ENCODE measurements at places on chromosomes 3 and 15.

- no peak for DNase-seq
Measured at GRCh38 chr3:55903680-55904079, 416.6 kb upstream of the WNT5A start.

GRCh38 chr3:124592658-124593441 lies 137.4 kb upstream of the UMPS start:
- DNase-seq = peak; percentile 63

- DNase-seq = no peak
Measured at GRCh38 chr3:57530071-57530608, 14.0 kb downstream of the DNAH12 start.

GRCh38 chr3:178767581-178767980 lies 231.3 kb downstream of the KCNMB2 start:
- DNase-seq = peak; percentile 47

- no peak for DNase-seq
Measured at GRCh38 chr3:101816215-101817149, 32.8 kb upstream of the NFKBIZ start.

DNA sequence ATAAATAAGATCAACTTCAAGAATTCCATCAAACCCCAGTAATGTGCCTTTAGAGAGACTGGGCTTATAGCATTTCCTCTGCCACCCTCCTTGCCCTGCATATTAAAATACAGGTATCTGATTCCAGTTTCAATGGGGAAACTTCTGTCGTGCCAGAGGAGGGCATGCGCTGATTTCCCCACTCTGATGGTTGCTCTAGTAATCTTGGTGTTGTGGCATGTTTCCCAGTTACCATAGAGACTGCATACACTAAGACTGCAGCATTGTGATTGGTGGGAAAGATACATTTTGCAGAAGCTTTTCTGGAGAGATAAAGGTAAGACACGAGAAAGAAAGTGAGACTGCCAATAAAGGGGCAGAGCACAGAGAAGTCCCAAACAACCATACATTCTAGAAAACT lies 225.6 kb downstream of the TIGIT start:
- DNase-seq = no peak

DNA sequence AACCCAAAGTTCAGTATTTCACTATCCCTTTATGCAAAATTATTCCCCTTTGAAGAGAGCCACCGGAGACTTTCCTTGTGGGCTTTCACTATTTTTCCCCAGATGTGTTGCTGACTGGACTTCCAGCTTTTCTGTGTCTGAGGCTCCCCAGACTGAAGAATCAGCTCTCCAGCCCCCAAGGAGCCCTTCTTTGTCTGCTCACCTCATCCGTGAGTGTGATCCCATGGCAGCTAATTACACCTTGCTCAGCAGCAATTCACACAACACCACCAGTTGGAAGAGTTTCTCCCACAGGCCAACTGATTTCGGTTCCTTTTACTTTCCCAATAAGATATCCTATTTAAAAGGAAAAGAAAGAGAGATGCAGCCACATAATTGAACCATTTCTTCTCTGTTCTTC lies 249.5 kb upstream of the TRIM42 start:
- DNase-seq = no peak

DNA sequence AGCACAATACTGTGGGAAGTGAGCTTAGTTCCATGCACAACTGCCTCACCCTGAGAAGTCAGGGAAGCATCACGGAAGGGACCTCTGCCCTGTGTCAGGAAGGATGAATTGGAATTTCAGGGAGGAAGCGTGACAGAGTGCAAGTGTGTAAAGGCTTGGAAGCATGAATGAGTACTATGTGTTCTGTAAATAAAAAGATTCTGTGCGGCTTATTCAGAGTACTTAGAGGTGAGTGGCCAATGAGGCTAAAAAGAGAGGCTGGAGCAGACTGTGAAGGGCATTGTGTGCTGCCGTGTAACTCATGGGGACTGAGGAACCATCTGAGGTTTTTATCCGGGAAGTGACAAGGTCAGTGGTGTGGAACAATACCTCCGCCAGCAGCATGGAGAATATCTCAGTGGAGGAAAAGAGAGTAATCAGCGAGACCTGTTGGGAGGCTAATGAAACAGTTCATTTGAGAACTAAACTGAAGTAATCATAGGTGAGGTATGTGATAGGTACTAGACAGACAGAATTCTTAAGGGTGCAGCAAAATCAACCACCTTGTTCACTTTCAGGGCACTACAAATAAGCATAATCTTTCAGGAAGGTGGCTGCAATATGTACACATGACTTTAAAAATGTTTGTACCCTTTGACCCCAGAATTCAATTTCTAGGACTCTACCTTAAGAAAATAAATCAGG lies 64.9 kb upstream of the SPRED1 start:
- DNase-seq = no peak

GRCh38 chr3:65173841-65174240 lies 486.0 kb upstream of the ADAMTS9 start:
- DNase-seq = no peak

- peak; percentile 2 for DNase-seq
Measured at GRCh38 chr3:3798631-3799113, 559 bp upstream of the LRRN1 start.

GRCh38 chr3:128946411-128946810 lies 47.5 kb downstream of the CFAP92 start:
- no peak for DNase-seq

DNA sequence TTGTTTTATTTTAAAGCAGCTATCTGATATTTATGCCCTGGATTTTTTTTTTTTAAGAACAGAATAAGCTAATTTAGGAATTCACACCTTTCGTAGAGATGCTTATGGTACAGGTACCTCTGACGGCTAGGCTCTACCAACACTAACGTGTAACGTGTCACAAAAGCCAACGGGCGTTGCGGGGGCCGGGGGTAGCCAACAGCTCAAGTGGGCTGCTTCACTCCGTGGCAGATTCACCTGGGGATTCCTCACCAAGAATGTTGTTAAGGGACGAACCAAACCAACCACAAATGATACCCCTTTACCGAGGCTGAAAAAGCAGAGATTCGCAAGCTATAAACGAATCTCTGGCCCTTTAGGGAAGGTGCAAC lies 1.0 kb downstream of the TMCC1 start:
- peak; percentile 32 for DNase-seq

- no peak for DNase-seq
Measured at GRCh38 chr15:78382114-78382880, 42.1 kb downstream of the CRABP1 start.

DNA sequence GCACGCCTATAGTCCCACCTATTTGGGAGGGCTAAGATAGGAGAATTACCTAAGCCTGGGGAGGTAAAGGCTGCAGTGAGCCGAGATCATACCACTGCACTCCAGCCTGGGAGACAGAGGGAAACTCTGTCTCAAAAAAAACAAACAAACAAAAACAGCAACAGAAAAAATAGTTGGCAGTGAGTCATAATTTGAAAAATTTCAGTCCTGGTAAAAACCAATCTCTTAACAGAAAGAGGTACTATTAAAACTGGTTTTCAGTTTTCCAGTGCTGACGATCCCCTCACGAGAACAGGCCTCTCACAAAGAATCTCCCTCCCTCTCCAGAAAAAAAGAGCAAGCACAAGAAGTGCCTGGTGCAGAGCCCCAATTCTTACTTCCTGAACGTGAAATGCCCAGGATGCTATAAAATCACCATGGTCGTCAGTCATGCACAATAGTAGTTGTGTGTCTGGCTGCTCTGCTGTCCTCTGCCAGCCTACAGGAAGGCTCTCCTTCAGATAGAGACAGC lies 22.8 kb upstream of the MAP4 start:
- no peak for DNase-seq

DNA sequence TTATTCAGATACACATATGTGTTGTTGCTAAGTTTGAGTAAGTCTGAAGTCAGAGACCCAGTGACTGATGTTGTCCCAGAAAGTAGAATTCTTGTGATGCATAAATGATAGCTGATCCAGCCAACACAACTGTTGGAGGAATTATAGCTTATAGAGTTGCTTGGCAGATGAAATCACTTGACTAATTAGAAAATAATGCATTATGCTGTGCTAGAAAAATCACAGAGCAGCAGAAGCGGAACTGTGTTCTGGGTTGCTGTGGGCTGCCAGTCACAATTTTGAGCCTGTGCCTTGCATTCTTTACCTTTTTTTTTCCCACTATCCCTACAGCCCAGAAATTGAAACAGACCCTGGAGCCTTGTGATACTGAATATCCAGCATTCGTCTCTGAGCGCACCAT lies 90.0 kb upstream of the LRTM1 start:
- no peak for DNase-seq

GRCh38 chr3:33130144-33130543 lies 16.3 kb downstream of the CRTAP start:
- no peak for DNase-seq

DNA sequence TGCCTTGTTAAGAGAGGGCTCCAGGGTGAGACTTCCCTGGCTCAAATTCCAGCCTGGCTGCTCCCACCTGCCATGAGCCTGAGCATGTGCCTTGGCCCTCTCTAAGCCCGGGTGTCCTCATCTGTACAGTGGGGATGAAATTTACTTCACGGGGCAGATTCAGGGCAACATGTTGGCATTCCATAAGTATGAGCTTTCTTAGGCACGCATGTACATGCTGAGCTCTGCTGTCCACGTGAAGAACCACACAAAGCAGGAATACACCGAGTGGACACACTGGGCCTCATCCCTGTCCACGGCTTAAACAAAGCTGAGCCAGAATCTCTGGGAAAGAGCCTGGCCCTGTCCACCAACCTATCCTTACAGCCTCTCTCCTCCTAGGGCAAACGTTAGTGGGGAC lies 167.4 kb downstream of the OSBPL10 start:
- no peak for DNase-seq

GRCh38 chr15:32898414-32898813 lies 180.6 kb downstream of the GREM1 start:
- no peak for DNase-seq

DNA sequence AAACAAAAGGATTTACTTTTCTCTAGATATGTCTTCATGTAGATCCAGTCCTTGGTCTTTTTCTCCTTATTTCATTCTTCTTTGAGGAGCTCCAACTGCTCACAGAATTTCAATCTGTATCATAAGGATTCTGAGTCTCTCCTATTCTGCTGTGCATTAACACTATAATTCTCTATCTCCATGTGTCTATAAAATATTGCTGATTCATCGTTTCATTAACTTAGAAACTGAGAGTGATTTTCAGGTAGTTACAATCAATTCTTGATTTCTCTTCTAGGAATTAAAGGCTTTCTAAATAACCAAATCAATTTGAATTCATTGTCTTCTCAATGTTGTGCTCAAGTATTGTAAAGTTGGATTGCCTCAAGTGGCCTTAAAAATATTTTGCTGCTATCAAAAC lies 651.5 kb upstream of the CADM2 start:
- no peak for DNase-seq

- DNase-seq = peak; percentile 73
Measured at GRCh38 chr3:50572158-50572557, 2.8 kb downstream of the HEMK1 start.

DNA sequence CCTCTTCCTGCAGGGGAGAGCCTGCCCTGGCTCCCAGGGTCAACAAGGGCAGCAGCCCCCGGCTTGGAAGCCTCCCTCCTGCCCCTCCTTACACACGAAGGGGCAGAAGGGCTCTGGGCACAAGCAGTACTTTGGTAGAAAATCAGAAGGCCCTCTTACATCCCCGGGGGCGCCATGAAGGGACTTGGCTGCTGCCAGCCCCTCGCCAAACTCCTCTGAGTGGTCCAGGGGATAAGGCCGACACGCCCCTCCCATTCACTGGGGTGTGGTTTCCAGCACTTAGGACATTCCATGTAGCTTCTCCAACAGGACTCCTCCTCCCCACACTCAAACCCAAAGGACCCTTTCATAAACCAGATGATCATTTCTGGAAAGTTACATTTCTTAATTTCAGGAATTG lies 1.2 kb upstream of the ST8SIA2 start:
- no peak for DNase-seq

DNA sequence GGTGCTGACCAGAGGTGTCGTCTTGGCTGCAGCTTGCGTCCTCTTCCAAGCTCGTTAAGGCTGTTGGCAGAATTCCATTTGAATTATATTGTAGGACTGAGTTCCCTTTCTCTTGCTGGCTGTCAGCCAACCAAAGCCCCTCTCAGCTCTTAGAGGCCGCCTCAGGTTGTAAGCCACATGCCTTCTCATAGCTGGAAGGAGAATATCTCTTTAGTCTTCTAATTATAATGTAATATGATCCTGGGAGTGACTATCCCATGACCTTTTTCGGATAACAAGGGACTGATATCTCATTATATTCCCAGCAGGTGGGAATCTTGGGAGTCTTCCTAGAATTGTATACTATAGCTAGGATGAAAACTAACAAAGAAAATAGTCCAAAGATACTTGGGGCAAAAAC lies 4.8 kb downstream of the SCG5 start:
- no peak for DNase-seq

DNA sequence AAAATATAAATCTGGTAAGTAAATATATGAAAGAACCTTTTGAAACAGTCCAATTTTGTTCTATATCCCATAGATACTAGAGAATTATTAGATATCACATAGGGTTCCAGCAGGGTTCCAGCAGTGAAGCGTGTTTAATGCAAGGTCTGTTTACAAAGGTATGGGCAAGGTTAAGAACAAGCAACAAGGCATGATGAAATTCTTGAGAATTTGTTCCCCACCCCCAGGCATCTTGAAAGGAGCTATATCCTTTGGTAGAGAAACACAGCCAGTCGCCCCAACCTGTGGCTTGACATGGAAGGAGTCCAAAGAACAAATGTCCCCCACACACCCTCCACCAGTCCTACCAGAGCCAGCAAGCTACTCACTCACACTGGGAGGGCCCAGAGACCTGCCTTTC lies 18.6 kb upstream of the FNDC3B start:
- no peak for DNase-seq

GRCh38 chr15:85494048-85494777 lies 113.8 kb downstream of the AKAP13 start:
- DNase-seq = no peak

GRCh38 chr3:147304756-147305155 lies 101.6 kb downstream of the ZIC4 start:
- DNase-seq = no peak

GRCh38 chr3:127702151-127702578 lies 29.4 kb downstream of the ABTB1 start:
- no peak for DNase-seq

- DNase-seq = no peak
Measured at GRCh38 chr3:72739531-72740466, 108.4 kb downstream of the SHQ1 start.

DNA sequence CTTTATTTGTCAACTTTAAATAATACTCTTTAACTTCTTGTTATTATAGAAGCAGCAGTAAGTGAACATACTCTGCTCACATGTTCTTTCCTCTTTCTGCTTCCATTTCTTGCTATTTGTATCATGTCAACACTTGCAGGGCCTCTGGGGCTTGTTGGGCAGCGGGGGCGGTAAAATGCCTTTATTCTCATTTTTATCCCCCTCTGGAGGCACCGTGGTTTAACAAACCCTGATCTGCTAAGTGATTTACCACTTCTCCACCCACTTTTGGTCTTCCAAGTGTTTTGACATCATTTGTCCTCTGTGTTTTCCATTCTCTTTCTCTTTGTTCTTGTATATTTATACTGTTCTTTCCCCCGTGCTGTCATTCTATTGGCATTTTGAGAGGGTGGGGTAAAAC lies 33.9 kb downstream of the SCN10A start:
- peak; percentile 4 for DNase-seq

GRCh38 chr3:56985460-56985859 lies 75.0 kb upstream of the SPATA12 start:
- DNase-seq = no peak

GRCh38 chr3:122578069-122578740 lies 755 bp downstream of the PARP15 start:
- DNase-seq = no peak

Measured in RPMI8226 (cell line).